ENCODE measurements at places on chromosomes 13 and 19.

GRCh38 chr19:47176071-47176626 is 45.5 kb downstream of the SAE1 start:
- DNase-seq: no peak

DNA sequence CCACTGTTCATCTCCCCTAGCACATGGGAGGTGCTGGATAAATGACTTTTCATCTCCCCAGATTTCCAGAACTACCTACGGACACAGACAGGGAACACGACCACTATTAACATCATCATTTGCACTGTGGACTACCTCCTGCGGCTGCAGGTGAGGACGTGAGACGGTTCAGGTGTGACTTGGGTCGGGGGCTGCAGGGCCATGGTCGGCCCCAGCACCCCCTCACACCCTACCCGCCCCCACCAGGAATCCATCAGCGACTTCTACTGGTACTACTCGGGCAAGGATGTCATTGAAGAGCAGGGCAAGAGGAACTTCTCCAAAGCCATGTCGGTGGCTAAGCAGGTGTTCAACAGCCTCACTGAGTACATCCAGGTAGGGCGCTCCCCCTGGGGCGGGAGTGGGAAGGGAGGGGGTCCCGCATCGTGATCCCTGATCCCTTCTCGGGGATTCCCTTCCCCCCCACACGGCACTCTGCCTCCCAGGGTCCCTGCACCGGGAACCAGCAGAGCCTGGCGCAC is 74.4 kb downstream of the MAP4K1 start:
- DNase-seq: no peak

DNA sequence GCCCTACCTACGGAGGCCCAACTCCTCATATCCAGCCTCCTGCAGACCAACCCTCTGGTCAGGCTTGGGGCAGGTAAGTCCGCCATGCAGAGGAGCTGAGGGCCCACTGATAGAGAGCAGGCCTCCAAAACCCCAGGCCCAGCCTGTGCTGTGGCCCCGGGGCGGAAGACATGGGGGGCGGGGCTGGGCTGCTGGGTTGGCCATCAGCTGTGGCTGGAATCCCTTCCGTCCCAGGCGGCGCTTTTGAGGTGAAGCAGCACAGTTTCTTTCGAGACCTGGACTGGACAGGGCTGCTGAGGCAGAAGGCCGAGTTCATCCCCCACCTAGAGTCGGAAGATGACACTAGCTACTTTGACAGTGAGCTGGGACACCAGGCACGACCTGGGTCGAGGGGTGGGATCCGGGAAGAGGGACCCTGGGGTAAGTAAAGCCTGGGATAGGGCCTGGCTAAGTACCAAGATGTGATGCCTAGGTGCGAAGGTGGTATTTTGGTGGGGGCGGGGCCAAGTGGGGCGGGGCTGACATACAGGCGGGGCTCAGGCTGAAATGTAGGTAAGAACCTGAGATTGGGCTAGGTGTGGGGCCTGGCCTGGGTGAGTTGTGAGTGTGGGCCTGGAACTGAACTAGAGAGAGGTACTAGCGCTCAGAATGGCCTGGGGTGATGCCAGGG is 15.4 kb downstream of the DNASE2 start:
- DNase-seq: no peak

DNA sequence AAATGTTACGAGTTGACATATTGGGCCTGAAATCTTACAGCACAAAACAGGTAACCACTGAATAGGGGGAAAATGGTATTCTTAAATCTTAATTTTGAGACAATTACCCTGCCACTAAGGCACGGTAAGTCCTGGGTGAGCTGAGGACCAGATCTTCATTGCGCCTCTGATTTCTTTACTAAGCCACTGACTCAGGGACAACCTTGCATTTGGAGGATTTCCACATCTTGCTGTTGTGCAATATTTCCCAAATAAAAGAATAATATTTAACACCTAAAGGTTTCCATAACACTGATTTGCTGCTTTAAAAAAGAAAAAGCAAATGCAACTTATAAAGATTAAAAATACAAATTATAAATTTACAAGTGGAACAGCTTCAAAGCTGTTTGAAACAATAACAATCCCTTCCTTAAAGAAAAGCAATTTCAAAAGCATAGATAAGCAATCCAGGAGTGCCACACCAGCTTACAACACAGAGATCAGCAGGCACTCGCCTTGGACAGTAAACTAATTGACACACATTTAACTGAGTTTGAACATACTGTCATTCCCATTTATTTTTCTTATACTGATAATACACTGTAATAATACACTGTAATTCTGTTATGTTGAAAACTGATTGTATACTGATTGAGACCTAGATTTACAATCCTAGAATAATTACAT is 79.6 kb upstream of the DOCK9 start:
- no peak for DNase-seq

GRCh38 chr13:30800107-30800506 is 64.8 kb downstream of the ALOX5AP start:
- DNase-seq: no peak

GRCh38 chr19:35977446-35978222 is 17.4 kb upstream of the SDHAF1 start:
- no peak for DNase-seq

- peak; percentile 55 for DNase-seq
Measured at GRCh38 chr13:100573121-100573520, 15.5 kb downstream of the GGACT start.

GRCh38 chr13:53121131-53121773 is 92.6 kb downstream of the OLFM4 start:
- no peak for DNase-seq

- DNase-seq: no peak
Measured at GRCh38 chr19:19661675-19662251, 1.7 kb downstream of the ATP13A1 start.

GRCh38 chr13:93765062-93765461 is 538.5 kb downstream of the GPC6 start:
- DNase-seq: no peak

DNA sequence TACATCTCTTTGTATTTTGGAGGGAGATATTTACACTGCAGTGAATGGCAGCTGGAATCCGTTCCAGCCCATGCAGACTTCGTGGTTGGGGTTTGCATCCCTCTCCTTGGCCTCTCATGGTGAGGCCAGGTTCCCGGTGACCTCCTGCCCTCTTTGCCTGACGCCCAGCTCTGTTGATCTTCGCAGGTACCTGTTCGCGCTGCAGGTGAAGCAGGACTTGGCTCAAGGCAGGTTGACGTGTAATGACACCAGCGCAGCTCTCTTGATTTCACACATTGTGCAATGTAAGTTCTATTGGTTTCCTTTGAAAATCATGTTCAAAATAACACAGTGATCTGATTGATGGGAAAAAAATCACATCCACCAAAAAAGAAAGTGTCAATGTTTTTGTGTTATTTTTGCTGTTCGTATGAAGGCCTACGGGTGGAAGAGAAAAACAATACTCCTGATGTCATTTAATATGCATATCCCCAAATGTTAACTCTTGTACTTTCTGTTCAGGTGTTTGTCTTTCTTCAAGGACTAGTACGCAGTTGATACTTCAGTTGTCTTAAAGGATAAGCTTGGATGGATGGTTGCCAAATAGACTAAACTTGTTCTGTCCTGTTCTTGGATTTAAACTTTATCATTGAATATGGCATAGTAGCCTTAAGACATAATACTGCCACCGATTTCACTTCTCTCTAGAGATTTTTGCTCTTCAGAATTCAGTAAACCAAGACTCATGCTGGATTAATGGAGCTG is 199.1 kb downstream of the STK24 start:
- DNase-seq: no peak

DNA sequence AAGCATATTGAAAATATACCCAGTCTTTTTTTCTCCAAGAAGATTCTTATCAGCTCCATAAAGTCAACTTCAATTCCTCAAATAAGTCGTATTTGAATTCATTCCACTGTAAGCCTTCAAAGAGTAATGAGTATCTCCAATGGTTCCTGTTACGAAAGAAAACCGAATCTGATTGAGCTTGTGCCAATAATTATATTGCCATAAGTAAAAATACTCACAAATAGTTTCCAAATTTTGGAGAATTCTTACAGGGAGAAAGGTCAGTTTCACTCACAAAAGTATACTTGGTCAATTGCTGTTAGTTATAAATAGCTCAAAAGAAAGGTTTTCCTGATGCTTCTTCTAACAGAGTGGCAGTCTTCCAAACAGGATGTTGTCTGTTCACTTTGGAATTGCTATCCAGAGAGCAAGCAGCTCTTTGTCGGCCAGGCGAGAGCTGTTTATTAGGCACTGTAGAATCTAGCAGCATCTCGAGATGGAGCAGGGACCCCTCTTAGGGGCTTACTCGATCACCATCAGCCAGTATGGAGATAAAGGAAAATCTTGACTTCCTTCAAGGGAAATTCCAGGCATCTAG is 13.5 kb downstream of the ERICH4 start:
- DNase-seq: no peak

DNA sequence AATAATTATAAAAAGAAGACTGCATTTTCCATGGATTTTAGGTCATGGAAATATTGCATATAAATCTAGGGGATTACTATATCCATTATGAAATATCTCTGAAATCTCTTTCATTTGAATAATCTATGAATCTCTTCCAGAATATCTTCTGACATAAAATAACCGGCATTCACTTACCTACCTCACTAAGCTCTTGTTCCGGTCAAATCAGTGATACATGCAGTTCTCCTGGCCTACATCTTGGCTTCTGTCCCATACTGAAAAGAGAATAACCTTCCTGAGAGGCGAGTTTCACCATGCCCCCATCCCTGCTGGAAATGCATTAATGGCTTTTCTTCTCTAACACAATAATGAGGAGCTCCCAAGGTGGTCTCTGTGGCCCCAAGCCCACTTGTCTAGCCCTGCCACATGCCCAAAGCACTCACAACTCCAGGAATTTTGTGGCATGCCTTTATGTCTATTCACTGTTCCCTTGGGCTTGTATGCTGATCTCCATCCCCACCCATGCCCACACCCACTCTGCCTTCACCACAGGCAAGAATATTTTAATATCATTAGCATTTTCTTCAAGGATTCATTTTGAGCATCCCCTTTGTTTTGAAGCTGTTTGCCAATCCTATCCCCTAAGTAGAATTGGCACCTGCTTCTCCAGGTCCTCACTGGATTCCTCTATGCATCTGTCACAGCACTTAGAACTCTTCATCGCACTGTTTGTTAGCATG is 401.6 kb downstream of the COG6 start:
- DNase-seq: no peak

GRCh38 chr13:76968041-76968440 is 19.7 kb downstream of the ACOD1 start:
- no peak for DNase-seq

- DNase-seq: no peak
Measured at GRCh38 chr13:106246242-106246641, 289.2 kb downstream of the EFNB2 start.

DNA sequence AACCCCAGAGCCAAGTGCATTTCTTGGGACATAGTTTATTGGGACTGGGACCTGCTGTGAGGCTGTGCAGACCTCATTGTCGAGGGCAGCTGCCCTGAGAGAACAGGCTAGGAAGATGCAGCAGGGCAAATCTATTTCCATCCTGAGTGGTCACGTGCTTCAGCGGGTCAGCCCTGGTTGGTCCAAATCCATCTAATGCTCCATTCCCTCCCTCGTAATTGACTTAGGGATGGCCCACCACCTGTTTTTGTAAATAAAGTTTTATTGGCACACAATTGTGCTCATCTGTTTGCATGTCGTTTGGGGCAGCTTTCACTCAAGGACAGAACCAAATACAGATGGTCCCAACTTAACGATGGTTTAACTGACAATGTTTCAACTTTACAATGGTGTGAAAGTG is 75.5 kb upstream of the ADGRE5 start:
- DNase-seq: no peak

DNA sequence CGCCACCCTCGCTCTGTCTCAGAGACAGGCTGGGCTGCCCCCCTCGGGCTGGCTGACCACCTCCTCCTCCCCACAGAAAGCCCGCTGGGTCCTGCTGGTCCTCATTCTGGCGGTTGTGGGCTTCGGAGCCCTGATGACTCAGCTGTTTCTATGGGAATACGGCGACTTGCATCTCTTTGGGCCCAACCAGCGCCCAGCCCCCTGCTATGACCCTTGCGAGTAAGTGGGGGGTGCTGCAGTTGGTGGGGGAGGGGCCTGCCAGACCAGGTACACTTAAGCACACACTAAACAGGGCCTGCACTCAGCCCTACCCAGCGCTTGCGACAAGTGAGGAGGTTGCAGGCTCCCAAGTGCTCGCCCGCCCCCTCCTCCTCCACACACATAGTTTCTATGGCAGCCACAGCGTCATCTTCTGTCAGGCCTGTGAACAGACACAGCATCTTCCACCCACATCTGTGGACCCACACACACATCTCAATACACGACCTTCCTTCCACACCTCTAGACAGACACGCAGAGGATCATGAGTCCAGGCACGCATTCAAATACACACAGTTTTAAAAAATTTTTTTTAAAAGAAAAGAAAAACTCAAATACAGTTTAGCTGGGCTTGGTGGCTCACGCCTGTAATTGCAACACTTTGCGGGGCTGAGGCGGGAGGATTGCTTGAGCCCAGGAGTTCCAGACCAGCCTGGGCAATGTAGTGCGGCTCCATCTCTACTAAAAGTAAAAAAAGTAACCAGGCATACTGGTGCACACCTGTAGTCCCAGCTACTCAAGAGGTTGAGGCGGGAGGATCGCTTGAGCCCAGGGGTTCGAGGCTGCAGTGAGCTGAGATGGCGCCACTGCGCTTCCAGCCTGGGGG is 18.4 kb downstream of the PLD3 start:
- no peak for DNase-seq

- DNase-seq: no peak
Measured at GRCh38 chr13:47119575-47120235, 222.9 kb upstream of the HTR2A start.

- DNase-seq: no peak
Measured at GRCh38 chr13:41722684-41723535, 238.0 kb downstream of the VWA8 start.

GRCh38 chr13:37453246-37453645 is 145.3 kb downstream of the POSTN start:
- DNase-seq: no peak

- DNase-seq: no peak
Measured at GRCh38 chr13:72145383-72145782, 278.4 kb upstream of the DACH1 start.

- no peak for DNase-seq
Measured at GRCh38 chr13:111541752-111542529, 221.5 kb downstream of the TEX29 start.

DNA sequence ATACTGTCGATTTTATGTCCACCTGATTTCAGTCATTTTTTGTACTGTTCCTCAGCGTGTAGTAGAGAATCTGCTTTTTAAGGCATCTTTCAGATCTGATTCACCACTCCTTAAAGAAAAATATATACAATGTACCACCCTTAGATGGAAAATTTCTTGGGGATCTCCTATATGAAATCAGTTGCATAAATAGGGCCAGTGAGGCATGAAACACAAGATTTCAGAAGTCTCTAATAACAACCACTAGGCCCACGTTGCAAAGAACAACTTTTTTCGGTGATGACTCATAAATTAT is 1.4 kb downstream of the USP12 start:
- no peak for DNase-seq

- no peak for DNase-seq
Measured at GRCh38 chr19:1856345-1856697, 7.1 kb downstream of the KLF16 start.

DNA sequence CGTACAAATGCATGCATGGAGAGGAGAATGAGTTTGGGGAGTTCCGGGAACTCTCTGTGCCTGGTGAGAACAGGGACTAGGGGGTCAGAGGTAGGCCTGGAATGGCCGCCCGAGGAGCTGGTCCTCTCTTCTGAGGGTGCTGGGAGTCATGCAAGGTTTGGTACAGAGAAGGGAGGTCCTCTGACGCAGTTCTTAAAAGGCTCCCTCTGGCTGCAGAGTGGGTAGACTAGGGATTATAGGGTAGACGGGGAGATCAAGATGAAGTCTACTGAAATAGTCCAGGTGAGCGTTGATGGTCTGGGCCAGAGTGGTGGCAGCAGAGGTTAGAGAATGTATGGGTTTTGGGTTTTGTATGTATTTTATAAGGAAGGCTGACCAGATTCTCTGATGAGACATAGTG is 796 bp downstream of the ZNF304 start:
- no peak for DNase-seq

Measured in activated CD4-positive, CD25-positive, alpha-beta regulatory T cell treated with anti-CD3 and anti-CD28 coated beads, Interleukin-2, amount 50 U/mL, for 16 hours (primary cell).